Activated CD8-positive, alpha-beta memory T cell treated with anti-CD3 and anti-CD28 coated beads for 1 hour (primary cell): ENCODE measurements at places on chromosomes 5 and 9.

GRCh38 chr9:72827950-72828731 is 124.7 kb downstream of the ALDH1A1 start:
- DNase-seq = no peak

DNA sequence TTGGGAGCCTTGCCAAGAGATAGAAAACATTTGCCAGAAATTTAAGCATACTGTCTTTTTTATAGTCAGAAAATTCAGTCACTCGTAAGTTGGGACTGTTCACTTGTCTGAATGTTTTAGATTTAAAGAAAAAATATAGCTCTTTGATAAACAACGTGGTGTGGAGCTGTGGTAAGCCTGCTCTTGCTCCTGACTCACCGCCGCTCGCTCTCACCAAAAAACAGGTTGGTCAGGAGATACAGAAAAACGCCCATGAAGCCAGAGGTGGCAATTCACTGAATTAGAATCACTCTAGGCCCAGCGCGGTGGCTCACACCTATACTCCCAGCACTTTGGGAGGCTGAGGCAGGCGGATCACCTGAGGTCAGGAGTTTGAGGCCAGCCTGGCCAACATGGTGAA is 6.2 kb downstream of the LNPEP start:
- no peak for DNase-seq

- no peak for DNase-seq
Observed at GRCh38 chr5:6048746-6049145, 329.6 kb downstream of the MED10 start.

DNA sequence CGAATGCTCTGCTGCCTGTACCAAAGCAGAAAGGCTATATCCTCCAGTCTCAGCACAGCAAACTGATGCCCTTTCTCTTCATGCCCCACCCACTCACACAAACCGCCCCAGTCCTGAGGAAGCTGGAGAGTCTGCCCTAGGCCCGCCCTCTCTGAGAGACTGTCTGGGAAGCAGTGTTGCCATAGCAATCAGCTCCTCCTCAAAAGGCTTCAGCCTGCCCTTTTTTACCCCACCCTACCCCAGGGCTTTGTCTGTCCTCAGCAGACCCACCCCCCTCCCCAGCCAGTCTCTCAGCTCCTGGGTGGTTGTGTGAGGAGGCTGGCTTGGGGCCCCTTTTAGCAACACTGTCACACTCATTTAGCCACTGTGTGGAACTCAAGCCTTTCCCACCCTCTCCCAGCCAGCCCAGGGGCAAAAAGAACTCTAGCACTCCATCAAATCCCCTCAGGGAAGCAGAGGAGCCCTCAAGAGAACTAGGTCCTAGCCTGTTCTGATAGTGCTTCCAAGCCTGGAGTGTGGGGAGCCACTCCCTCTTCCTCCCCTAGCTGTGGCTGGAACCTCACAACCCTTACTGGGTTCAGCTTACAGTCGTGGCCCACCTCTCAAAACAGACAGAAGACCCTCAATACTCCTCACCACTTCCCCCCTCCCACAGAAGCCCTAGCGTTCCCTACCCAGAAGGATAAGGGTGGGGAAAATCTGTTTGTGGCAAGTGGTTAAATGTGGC is 1.4 kb downstream of the ATOSB start:
- DNase-seq = peak; percentile 45

- no peak for DNase-seq
Observed at GRCh38 chr9:110173322-110173642, 34.7 kb downstream of the C9orf152 start.

- DNase-seq = no peak
Observed at GRCh38 chr9:35832814-35833213, 3.8 kb downstream of the TMEM8B start.

GRCh38 chr9:131817073-131817472 is 77.2 kb upstream of the RAPGEF1 start:
- DNase-seq = no peak

GRCh38 chr5:167816354-167816753 is 475.1 kb upstream of the WWC1 start:
- DNase-seq = no peak

DNA sequence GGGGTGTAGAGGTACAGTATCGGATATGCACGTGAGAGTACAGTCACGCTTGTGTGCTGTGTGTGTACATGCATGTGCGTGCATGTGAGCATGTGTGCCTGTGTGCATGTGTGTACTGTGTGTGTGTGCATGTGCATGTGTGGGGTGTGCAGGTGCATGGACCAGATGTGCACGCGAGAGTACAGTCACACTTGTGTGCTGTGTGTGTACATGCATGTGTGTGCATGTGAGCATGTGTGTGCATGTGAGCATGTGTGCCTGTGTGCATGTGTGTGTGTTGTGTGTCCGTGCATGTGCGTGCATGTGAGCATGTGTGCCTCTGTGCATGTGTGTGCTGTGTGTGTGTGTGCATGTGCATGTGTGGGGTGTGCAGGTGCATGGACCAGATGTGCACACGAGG is 10.3 kb downstream of the SLC6A19 start:
- no peak for DNase-seq
